ENCODE measurements at places on chromosomes 1 and 21.

- no peak for DNase-seq
Observed at GRCh38 chr1:24390924-24391782, 22.4 kb downstream of the STPG1 start.

- no peak for DNase-seq
Observed at GRCh38 chr1:200774311-200774710, 35.6 kb downstream of the CAMSAP2 start.

GRCh38 chr21:29104239-29104708 lies 26.2 kb upstream of the MAP3K7CL start:
- no peak for DNase-seq

GRCh38 chr1:22959545-22960360 lies 12.9 kb downstream of the LACTBL1 start:
- DNase-seq, result no peak

DNA sequence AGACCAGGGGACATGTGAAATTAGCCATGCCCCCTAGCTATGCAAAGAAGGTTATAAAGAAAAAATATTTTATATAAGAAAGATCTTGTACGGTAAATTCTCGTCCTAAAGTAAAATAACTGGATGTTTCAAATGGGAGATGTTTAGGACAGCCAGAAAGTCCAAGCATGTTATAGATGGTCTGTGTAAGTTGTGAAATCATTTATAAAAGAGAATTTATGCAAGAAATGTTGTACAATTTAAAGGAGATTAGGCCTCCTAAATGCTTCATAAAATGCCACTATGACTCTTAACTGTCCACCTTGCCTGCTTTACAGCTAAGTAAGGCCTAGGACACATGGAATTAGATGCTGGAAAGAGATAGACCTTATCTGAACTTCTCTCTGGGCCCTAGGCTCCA lies 118.1 kb upstream of the POGK start:
- no peak for DNase-seq

- DNase-seq, result no peak
Observed at GRCh38 chr1:6761196-6761737, 24.0 kb upstream of the CAMTA1 start.

DNA sequence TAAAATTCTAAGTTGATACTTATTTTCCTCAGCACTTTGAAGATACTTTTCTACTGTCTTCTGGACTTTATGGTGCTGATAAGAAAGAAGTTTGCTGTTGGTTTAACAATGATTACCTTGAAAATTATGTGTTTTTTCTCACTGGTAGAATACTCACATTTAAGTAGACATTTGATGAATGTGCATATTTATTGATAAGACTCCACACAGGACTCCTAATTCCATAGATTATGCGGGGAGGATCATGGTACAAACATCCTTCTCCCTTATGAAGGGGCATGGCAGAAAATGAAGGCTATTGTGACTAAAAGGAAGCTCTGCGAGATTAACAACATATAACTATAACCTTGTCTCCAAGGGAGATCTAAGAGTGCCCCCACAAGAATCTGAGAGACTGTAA lies 28.5 kb upstream of the ALDH9A1 start:
- DNase-seq, result no peak

DNA sequence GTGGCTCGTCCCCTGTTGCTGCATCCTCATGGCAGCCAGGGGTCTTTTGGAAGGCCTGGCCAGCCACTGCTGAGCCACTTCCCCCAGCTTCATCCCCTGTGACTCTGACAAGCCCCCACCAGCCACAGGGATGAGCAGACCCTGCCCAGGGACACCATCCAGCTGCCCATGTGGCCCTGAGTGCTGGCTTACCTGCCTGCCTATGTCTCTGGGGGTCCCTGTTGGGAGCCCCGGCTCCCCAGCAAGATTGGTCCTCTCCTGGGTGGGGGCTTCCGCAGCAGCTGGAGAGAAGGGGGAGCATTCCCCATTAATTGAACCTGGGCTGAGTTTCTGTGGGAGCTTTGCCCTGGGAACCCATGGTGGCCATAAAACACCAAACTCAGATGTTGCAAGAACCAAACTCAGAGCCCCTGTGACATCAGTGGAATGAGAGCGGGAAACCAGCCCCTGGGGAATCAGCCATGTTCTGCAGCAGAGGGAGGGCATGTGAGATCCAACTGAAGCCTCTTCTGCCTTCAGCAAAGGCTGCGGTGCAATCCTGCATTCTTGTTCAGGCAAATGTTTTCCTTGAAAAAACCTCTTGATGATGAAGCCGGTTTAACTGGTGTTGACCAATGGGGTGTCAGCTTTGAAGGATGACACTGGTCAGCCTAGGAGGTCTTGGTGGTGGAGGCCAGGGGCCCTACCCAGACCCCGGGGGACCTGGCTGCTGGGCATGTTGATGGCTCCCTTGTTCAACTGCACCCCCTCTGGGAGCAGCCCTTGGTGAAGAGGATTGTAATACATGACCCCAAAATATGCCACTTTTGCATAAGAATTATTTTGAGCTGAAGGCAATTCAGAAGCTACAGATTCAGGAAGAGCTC lies 28.3 kb upstream of the COL18A1 start:
- no peak for DNase-seq

DNA sequence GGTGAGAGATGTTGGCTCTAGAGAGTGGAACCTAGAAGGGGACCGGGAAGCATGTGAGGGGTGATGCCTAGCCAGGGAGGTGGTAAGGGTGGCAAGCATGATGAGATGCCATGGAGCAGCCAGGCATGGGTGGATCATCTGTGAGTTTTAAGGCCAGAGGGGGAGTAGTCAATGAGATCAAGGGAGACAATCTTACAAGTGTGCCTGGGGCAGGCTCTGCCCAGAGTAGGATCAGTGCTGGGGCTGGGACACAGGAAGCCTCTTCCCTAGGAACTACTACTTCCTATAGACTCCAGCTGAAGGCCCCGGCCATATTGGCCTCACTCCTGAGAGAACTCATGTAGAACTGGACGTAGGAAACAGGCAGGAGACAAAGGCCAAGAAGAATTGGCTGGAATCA lies 192.4 kb upstream of the CSF3R start:
- DNase-seq, result no peak

GRCh38 chr1:229221106-229222019 lies 49.5 kb upstream of the RAB4A start:
- no peak for DNase-seq
